Trophoblast cell (in vitro differentiated cells and primary cell): ENCODE measurements at places on chromosomes 4 and X.

DNA sequence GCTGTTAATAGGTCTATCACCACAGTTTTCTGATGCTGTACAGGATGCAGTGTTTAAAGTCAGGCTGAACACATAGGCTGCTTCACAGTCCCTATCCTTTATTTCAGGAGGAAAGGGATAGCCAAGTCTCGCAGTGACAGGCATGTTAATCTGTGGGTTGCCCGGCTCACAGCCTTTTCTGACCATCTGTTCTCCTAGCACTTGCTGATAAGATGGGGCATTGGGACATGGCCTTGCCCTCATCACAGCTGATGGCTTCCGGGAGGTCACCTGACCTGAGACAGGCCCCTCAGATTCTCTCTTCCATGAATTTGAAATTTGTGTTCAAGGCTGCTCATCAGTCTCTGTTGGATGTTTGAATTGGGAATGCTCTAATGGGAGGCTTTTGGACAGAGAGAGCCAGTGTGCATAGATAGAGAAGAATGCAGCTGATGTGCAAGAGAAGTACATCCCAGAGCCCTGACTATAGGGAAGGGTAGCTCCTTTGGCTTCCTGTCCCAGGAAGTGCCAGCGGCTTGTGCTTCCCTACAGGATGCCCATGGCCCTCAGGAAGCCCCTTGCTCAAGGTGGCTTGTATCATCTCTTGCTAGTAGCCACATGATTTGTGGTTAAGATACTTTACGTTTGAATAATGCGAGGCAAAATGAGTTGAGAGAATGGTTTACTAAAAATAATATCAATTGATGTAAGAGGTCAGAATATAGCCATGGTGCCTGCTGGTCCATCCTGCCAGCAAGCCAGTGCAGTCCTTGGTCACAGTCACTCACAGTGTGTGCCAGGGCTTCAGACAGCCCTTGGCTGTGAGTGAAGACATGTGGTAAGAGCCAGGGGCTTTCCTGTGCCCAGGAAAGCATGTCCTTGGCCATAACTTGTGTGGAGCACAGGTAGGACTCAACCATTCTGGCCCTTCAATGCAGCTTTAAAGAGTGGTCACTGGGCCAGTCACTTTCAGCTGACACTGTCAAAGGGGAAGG lies 88.6 kb downstream of the TSPAN7 start:
- no peaks in the 10 kb centered on the region for H3K27me3 ChIP-seq
- no peaks in the 10 kb centered on the region for H3K4me1 ChIP-seq
- no peak overlapping the region for H3K4me3 ChIP-seq
- H3K36me3 ChIP-seq, result no peaks in the 10 kb centered on the region

GRCh38 chr4:3010577-3010976 lies 47.2 kb downstream of the GRK4 start:
- no peaks in the 10 kb centered on the region for H3K27me3 ChIP-seq
- H3K36me3 ChIP-seq, result no peaks in the 10 kb centered on the region
- no peaks in the 10 kb centered on the region for H3K4me1 ChIP-seq
- no peak overlapping the region for H3K27ac ChIP-seq
- DNase-seq, result peak; percentile 84

- DNase-seq, result no peak
- no peaks in the 10 kb centered on the region for H3K27me3 ChIP-seq
- H3K4me3 ChIP-seq, result no peak overlapping the region
- peaks cover 17% of the 10 kb centered on the region for H3K36me3 ChIP-seq
These were observed 15.0 kb downstream of the BOD1L1 start for GRCh38 chr4:13612569-13612968.

DNA sequence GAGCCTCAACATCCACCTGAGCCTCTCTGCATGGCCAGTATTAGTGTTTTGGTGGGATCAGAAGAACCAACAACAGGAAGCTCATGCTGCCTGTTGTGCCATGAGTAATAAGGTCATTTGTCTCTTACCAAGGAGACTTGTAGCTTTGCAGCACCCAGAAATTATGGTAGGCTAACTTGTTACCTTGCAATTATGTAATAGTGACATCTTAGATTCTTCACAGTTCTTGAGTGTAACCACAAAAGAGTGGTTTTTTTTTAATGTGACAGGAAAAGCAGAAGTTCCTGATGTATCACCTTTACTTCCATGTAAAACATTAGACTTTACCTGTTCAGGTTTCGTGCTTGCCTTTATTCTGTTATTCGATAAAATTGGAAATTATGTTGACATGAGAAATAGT lies 263.9 kb upstream of the CXXC4 start:
- H3K4me1 ChIP-seq, result no peaks in the 10 kb centered on the region
- no peak for DNase-seq
- no peaks in the 10 kb centered on the region for H3K36me3 ChIP-seq
- no peak overlapping the region for H3K27ac ChIP-seq
- H3K4me3 ChIP-seq, result no peak overlapping the region

DNA sequence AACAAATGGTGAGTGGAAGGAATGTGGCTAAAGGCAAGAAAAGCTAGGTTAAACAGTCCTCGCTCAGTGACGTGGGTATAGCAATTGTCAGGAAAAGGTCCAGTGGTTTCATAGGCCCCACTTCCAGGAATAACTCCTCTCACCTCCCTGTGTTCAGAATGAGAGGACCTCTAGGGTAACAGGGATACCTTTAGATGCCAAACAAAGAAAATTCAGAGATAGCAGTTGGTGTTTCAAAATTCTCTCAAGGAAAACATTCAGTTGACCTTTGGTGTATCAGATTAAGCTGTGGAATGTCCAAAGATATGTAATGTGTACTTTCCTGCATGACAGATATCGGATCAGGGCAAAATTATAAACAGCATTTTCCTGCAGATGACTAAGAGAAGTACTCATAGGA lies 155.9 kb downstream of the ARHGAP6 start:
- H3K36me3 ChIP-seq, result no peaks in the 10 kb centered on the region
- DNase-seq, result peak; percentile 70
- H3K4me3 ChIP-seq, result no peak overlapping the region
- H3K4me1 ChIP-seq, result no peaks in the 10 kb centered on the region
- H3K27me3 ChIP-seq, result no peaks in the 10 kb centered on the region
- H3K27ac ChIP-seq, result no peak overlapping the region

DNA sequence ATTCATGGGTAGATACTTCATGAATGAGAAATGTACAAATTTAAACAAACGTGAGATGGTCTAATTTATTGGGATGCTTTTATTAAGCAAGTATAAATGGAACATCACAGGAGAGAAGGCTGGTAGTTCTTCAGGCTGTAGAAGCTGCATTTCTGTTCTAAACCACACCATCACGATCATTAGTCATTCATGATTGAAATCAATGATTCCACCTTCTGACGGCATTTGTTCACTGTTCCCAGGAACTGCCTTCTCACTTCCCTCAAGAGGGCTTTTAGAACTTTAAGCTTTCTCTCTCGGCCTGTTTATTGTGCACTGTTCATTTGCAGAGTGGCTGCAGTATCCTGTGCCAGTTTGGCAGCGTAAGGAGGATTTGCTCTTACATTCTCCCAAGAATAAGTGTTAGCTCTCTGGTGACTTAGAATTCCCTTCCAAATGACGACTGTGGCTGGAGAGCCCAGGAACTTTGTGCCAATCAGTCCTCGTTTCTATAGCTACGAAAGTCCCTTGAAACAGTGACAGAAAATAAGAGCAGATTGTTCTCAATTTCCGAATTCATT lies 54.7 kb downstream of the MFAP3L start:
- no peak for DNase-seq
- H3K27ac ChIP-seq, result no peak overlapping the region
- no peaks in the 10 kb centered on the region for H3K27me3 ChIP-seq

GRCh38 chr4:133320576-133321170 lies 171.6 kb downstream of the PCDH10 start:
- H3K27me3 ChIP-seq, result no peaks in the 10 kb centered on the region
- H3K36me3 ChIP-seq, result no peaks in the 10 kb centered on the region
- peak; percentile 4 for DNase-seq
- no peaks in the 10 kb centered on the region for H3K4me1 ChIP-seq
- H3K4me3 ChIP-seq, result no peak overlapping the region

DNA sequence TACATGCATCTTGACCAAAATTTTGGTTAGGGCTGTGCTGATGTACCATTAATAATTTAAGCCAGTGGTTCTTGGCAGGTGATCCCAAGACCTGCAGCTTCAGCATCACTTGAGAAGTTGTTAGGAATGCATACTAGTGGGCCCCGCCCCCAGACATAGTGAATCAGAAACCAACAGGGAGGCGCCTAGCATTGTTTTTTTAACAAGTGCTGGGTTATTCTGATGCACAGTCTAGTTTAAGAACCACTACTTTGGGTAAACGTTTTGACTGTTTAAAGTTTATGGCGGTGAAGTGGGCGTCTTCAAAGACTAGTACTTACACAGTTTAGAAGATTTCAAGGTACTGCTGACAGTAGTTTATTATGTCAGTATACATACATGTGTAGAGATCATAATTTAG lies 23.6 kb downstream of the FAM199X start:
- no peak overlapping the region for H3K27ac ChIP-seq
- no peak overlapping the region for H3K4me3 ChIP-seq
- H3K27me3 ChIP-seq, result no peaks in the 10 kb centered on the region

DNA sequence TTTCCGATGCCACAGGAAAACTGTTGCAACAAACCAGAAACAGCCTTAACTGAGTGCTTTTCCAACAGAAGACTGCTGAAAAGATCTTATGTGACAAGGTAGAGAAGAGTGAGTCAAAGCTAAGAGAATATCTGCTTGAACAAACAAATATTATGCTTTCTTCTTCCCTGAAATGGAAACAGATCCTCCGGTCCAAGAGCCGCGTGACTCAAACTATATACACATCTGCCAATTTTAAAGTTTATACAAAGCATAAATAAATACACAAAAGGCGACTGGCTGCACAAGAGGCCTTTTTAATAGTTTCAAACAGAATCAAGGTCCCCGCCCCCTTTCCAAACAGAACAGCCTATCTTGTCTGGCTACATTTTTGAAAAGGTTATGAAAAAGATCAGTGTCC lies 329.7 kb upstream of the F9 start:
- peaks cover 4% of the 10 kb centered on the region for H3K4me1 ChIP-seq
- no peak overlapping the region for H3K27ac ChIP-seq

DNA sequence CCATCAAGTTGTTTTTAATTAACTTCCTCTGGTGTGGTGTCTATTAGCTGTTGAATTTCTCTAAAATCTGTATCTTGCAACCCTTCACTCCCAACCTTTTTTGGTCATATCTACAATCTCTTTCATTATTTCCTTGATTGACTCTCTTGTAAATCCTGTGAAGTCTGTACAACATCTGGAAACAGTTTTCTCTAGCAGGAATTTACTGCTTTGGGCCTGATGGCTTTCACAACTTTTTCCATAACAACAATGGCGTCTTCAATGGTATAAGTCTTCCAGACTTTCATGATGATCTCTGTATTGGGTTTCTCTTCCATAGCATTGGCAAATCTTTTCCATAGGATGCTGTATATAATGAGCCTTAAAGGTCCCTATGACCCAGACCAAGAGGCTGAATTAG lies 49.0 kb downstream of the TBC1D19 start:
- H3K27me3 ChIP-seq, result no peaks in the 10 kb centered on the region
- DNase-seq, result no peak
- no peaks in the 10 kb centered on the region for H3K4me1 ChIP-seq
- no peak overlapping the region for H3K27ac ChIP-seq
- H3K36me3 ChIP-seq, result no peaks in the 10 kb centered on the region
- no peak overlapping the region for H3K4me3 ChIP-seq

GRCh38 chr4:38662522-38663089 lies 1.4 kb upstream of the KLF3 start:
- DNase-seq, result no peak
- peaks cover 2% of the 10 kb centered on the region for H3K4me1 ChIP-seq
- H3K27me3 ChIP-seq, result no peaks in the 10 kb centered on the region
- H3K36me3 ChIP-seq, result no peaks in the 10 kb centered on the region
- H3K4me3 ChIP-seq, result peak overlapping the region; percentile 79

GRCh38 chr4:95516528-95517017 lies 32.2 kb downstream of the UNC5C start:
- peaks cover 3% of the 10 kb centered on the region for H3K4me1 ChIP-seq
- H3K27ac ChIP-seq, result peak overlapping the region; percentile 44
- H3K27me3 ChIP-seq, result no peaks in the 10 kb centered on the region
- no peak overlapping the region for H3K4me3 ChIP-seq
- peaks cover 2% of the 10 kb centered on the region for H3K36me3 ChIP-seq

DNA sequence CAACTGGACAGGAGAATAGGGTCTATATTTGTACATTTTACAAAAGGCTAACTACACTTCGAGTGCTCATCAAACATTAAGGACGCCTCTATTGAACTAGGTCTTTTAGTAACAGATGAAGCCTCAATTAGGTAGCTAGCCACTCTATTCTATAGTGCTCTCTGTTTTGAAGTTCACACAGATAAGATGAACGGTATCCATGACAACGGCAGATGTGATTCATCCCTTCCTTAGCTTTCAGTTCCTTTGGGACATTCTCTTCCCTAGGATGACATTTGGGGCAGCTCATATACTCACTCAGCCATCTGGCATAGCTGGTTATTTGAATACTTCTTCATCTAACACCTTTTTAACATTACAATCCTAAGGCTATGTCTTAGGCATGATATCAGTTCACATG lies 62.4 kb upstream of the WDFY3 start:
- DNase-seq, result peak; percentile 95
- H3K36me3 ChIP-seq, result no peaks in the 10 kb centered on the region
- no peak overlapping the region for H3K4me3 ChIP-seq
- H3K4me1 ChIP-seq, result no peaks in the 10 kb centered on the region
- H3K27me3 ChIP-seq, result no peaks in the 10 kb centered on the region

DNA sequence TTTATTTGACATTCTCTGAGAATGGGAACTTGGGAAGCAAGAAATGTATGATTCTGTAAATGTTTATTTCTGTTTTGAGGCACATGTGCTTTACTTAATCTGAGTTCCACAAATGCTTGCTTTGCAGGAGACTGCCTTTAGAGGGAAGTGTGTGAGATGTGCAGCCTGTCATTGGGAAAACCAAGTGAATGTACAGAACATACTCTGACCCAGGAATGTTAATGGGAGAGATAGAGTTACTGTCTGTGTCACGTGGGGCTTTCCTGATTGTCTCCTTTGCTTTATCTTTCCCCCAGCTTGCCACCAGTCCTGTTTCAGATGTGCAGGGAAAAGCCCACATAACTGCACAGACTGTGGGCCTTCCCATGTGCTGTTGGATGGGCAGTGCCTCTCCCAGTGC lies 218.6 kb upstream of the ANXA3 start:
- H3K27me3 ChIP-seq, result no peaks in the 10 kb centered on the region
- peaks cover 19% of the 10 kb centered on the region for H3K4me1 ChIP-seq
- H3K4me3 ChIP-seq, result no peak overlapping the region
- H3K27ac ChIP-seq, result peak overlapping the region; percentile 23
- H3K36me3 ChIP-seq, result peaks cover 6% of the 10 kb centered on the region
- no peak for DNase-seq

GRCh38 chr4:100070868-100071267 lies 119.4 kb downstream of the DDIT4L start:
- H3K27ac ChIP-seq, result no peak overlapping the region
- H3K4me3 ChIP-seq, result no peak overlapping the region
- no peaks in the 10 kb centered on the region for H3K27me3 ChIP-seq
- no peaks in the 10 kb centered on the region for H3K36me3 ChIP-seq
- no peaks in the 10 kb centered on the region for H3K4me1 ChIP-seq

DNA sequence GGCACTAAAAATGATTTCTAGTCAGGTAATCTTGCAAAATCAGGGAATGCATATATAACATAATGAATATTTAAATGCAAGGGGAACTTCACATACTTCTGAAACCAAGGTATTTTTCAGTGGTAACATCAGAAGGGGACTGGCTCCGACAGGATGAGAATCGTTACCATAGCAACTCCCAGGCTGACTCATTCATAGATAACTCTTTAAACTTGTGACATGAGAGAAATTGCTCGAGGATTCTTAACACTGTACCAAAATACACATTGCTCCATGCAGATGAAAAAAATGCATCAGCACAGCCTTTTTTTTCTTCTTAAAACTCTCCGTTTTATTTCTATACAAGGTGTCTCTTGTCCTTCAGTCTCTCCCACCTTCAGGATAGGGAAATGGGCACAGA lies 114.3 kb downstream of the GABRB1 start:
- H3K4me3 ChIP-seq, result no peak overlapping the region
- DNase-seq, result peak; percentile 12
- H3K27ac ChIP-seq, result no peak overlapping the region

- no peaks in the 10 kb centered on the region for H3K36me3 ChIP-seq
- H3K27me3 ChIP-seq, result no peaks in the 10 kb centered on the region
- H3K4me3 ChIP-seq, result no peak overlapping the region
- no peaks in the 10 kb centered on the region for H3K4me1 ChIP-seq
These were observed 152.5 kb downstream of the DCTD start for GRCh38 chr4:182764642-182765041.
